ENCODE measurements at places on chromosomes 1 and 21.

DNA sequence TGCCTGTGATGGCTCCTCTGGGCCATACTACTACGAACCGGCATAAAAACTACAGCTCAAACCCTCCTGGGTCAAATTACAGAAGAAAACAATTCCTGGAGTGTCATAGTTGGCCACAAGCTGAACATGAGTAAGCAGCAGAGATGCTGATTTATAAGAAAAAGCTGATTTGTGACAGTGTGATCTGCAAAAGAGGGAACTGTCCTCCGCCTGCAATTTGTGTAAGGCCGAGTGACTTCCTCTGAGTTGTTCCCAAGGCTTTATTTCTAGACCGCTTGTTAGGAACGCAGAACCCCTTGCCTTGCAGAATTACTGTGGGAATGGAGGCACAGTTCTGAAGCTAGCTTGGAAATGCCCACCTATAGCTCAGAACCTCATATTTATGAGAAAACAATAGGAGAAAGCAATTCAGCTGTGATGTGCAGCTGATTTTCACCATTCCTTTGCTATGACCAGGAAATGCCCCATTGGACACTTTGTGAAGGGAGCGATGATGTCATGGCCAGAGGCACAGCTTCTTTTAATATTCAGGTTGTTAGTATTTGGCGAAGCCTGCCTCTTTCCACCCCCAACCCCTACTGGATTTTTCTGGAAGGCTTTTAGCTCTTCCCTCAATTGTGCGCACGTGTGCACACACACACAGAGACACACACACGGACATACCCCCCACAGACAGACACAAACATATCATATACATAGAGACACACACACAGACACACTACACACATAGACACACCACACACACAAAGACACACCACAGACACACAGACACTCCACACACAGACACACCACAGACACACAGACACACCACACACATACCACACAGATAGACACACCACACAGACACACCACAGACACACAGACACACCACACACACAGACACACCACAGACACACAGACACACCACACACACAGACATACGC, 47.6 kb downstream of the IER5 start:
- no peak for DNase-seq

DNA sequence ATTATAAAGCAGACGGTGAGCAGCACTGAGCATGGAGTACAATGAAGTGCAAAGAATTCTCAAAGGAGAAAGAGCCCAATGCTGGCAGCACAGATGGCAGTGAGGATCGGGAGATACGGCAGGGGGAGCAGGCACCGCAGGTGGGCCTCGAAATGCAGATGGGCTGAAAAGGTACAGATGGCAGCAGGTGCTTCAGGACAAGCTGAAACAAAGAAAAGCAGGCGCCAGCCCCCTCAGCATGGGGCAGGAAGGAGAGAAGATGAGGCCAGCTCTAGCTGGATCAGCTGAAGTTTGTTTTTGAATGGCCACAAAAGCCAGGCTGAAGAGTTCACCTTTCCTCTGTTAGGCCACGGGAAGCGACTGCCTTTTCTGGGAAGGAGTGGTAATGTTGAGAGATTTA, 7.7 kb downstream of the CFAP298 start:
- no peak for DNase-seq

- no peak for DNase-seq
Observed at GRCh38 chr1:100438375-100438774, 86.1 kb downstream of the CDC14A start.

- DNase-seq = no peak
Observed at GRCh38 chr1:209183195-209183594, 400.3 kb upstream of the CAMK1G start.

- DNase-seq = no peak
Observed at GRCh38 chr1:59455206-59455605, 158.3 kb downstream of the FGGY start.

Measured in NCI-H1694 (cell line).